Hepatic stellate cell (primary cell): ENCODE measurements at places on chromosomes 12 and 14.

GRCh38 chr12:11798856-11799501 lies 149.5 kb downstream of the ETV6 start:
- DNase-seq: no peak

DNA sequence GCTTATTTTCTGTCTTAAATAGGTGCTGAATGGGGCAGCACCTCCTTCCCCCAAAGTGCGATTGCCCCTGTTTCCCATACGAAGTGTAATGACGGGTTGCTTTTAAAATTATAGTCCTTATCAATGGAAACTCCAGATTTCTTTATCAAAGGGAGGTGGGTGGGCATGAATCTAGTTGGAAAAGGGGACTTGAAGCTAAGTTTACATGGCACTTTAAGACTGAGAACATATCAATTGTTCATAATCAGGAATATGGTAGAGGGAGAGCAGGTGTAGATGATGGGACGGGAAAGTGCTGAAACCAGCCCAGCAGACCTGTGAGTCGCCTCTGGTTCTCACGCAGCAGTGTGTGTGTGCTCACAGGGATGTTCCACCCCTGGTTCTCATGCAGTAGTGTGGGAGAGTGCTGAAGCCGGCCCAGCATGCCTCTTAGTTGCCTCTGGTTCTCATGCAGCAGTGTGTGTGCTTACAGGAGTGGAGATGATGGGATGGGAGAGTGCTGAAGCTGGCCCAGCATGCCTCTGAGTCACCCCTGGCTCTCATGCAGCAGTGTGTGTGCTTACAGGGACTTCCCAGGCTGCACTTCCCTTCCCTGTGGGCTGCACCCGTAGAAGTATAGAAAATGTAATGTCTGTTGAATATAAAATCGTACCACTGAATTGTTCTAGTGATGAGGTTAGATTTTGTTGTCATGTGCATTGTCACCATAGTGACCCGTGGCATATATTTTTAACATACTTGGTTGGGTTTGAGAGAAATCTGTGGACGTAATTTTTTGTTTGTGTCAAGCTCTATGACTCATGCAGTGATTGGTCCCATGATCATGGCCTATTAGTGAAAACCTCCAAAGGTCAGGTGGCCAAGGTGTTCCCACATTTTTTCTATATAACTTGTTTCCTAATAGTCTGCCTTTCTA lies 51.6 kb downstream of the GPATCH2L start:
- peak; percentile 50 for DNase-seq

DNA sequence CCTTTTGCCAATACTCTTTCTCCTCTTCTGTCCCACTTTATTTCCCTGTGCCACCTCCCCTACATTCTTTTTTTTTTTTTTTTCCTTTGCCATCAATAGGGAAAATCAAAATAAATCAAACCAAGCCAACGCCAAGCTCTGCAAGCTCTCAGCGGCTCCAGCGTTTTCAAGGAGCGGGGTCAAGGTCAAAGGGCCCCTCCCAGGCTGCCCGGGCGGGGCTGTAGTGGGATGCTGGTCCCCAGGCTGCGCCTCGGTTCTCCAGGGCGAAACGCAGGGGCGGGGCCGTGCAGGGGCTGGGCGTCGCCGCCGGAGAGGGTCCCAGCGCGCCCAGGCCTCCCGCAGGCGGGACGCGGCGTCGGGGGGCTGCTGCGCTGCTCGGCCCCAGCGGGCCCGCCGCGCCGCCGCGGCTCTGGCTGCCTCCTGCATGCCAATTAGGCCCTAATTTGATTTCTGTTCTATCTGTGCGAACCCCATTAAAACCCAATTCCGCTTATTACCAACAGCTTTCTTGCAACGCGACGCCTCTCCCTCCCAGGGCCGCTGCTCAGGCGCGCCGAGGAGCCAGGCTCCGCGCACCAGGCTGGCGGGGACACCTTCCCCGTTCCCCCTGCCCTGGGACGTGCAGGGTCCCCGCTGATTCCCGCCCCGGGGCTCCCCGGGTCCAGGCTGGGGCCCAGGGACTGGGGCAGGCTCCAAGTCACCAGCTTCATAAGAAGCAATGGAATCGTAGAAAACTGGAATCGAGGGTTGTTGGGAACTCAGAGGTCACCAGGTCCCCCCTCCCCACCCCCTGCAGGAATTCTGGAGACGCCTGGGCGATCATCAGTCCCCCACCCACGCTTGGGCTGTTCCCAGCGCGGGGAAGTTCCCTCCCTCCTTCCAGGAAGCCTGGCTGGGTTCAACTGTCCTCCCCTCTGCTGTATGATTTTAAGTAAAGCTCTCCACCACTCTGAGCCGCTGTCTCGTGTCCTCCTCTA lies 50.7 kb upstream of the MAP1LC3B2 start:
- peak; percentile 24 for DNase-seq

DNA sequence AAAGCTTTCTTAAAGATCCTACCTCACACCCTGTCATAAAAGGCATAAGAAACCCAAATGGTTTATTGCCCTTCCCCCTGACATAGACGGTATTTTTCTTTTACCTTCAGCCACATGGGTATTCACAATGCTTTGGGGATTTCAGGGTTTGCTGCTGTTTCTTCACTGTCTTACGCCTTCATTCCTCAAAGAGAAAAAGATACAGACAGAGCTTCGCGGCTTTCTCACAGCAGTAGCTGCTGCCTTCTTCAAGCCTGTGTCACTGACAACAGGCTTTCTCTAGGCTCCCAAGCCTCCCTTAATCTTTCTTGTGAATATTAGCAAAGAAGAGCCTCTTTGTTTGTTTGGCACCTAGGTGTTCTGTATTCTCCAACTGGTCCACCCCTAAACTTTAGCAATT lies 197.4 kb upstream of the ARID2 start:
- DNase-seq: no peak

GRCh38 chr14:93682459-93682858 lies 105.8 kb downstream of the PRIMA1 start:
- no peak for DNase-seq

GRCh38 chr12:32444895-32445294 lies 45.5 kb downstream of the FGD4 start:
- DNase-seq: no peak

GRCh38 chr12:85280984-85281630 lies 1.1 kb downstream of the ALX1 start:
- no peak for DNase-seq

GRCh38 chr12:33670284-33670683 lies 230.7 kb upstream of the SYT10 start:
- DNase-seq: no peak

DNA sequence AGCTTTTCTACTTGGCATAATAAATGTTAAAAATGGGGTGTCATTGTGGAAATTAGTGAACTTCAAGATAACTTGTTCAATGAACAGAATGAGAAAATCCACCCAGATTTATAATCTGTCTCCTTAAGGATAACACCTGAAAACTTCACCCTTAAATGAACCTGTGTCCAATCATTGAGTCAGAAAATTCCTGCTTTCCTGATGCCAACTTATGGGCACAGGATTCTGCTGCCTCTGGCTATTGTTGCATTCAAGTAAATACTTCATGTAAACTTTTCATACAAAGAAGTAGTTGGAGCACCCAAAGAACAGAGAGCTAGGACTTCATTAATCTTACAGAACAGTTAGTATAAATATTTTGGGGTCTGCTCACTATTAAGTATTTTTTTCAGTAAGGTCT lies 98.9 kb upstream of the PLEKHA5 start:
- DNase-seq: no peak

DNA sequence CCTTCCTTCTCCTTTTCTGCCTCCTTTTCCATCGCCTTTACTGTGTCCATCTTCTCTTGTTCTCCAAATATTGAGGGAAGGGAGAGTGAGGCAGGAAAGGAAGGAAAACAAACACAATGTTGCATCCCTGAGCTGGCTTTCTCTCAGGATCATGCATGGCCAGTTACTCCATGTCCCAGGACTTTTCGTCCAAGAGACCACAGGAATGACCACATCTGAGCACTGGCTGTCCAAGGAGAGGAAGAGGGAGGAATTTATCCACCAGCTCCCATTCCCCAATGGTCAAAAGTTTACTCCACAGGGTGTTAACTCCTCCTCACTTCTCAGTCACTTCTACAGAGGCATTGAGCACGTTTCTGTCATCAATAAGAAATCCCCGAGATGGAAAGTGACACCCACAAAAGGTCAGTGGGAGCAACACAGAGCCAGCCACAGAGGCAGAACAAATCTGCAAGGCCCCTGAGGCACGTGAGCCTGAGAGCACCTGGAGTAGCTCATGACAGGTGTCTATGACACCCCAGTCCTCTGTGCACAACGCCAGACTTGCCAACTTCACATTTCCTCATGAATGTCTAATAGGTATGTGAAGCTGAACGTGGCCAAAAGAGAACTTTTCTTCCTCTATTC lies 177.3 kb upstream of the NUDT4 start:
- no peak for DNase-seq

DNA sequence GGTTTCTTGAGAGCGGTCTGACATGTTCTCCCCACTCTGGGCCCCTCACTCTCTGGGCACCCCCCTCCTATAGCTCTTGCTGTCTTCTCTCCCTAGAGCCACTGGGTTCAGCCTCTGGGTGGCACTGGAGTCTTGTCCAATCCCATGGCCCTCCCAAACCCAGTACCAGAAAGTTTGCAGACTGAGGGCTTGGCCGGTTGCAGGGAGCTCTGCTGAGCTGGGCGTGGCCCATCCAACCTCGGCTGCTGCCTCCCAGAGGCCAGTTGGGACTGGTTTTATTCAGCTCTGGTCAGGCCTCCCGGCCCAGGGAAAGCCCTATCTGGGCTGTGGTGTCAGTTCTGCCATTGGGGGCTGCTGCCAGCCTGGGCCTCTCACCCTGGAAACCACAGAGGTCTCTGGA lies 37.9 kb downstream of the ISCA2 start:
- DNase-seq: peak; percentile 72
